Activated CD8-positive, alpha-beta memory T cell treated with anti-CD3 and anti-CD28 coated beads for 36 hours (primary cell): ENCODE measurements at places on chromosomes 7 and 10. TPM values are rescaled to one million over a fixed set of nuclear protein-coding genes. Genes with fewer than 3 reads are reported as not detected.

TMEM236 gene
- 0.04 TPM for total RNA-seq

SCIN gene
- total RNA-seq = 0.08 TPM

FAM241B gene
- total RNA-seq = 11.2 TPM

CTTNBP2 gene
- total RNA-seq = not detected

GTPBP10 gene
- 43.6 TPM for total RNA-seq

CCDC172 gene
- total RNA-seq = not detected

PI4K2A gene
- total RNA-seq = 15.0 TPM
